CD4-positive, alpha-beta T cell treated with Interleukin-15 for 4 hours (primary cell): ENCODE measurements at places on chromosomes 7 and 10.

DNA sequence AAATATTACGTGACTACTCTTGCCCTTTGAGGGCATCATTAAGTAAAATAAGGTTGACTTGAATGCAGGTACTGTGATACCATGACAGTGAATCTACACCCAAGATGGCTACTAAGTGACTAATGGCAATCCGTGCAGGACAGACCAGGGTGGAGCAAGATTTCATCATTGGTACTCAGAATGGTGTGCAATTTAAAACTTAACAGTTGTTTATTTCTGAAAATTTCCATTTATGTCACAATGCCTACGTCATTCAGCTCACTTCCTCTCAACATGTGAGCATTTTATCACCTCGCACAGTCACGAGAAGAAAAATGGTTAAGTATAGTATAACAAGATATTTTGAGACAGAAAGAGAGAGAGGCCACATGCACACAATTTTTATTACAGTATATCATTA, 50.3 kb upstream of the MET start:
- no peak for DNase-seq

DNA sequence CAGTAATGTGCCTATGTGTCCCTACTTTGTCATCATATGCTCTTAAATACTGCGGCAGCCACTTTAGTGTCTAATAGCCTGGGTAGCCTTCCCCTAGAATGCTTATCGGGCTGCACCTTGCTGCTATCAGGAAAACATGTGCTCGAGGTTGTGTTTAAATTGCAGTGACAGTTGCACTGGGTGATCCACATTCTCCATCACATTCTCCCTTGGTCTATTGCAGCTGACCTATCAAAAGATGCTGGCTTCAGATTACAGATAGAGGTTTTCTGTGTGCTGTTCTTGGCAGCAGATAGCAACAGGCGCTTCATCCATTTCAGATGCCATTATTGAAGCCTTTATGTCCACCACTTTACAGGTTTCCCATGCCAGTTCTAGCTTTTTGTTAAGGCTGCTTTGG, 130.1 kb upstream of the MDFIC start:
- DNase-seq: no peak

- DNase-seq: no peak
Observed at GRCh38 chr7:104933521-104933988, 80.5 kb upstream of the KMT2E start.

DNA sequence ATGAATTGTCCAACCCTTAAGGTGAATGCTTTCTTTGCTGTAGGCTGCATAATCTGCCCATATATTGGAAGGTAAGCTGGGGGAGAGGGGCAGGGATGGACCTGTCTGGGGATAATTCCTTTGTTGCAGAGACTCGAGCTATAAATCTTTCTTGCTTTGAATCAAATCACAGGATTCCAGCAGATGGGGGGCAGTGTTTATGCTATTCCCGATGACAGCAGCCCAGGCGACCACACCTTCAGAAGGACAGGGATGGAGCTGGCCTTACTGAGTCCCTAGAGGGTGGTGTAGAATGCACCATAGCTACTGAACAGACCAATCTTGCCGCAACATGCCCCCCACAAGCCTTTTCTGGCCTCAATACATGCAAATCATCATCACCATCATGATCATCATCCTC, 2.5 kb downstream of the PODXL start:
- no peak for DNase-seq

- DNase-seq: no peak
Observed at GRCh38 chr7:146510088-146510680, 393.6 kb downstream of the CNTNAP2 start.
